ENCODE measurements at places on chromosomes 11 and 22. TPM values are rescaled to one million over a fixed set of nuclear protein-coding genes. Genes with fewer than 3 reads are reported as not detected.

Gene CYP2D6
- total RNA-seq, result 0.34 TPM

Gene PARVA
- total RNA-seq, result 21.5 TPM

Gene GSTT2B
- 0.34 TPM for total RNA-seq

Gene ARHGAP42
- 7.5 TPM for total RNA-seq

Gene C22orf31
- total RNA-seq, result not detected
